ENCODE measurements at places on chromosomes 3 and 15.
A peak's percentile ranks its signal among the peaks of the same experiment; 100 is the strongest.

DNA sequence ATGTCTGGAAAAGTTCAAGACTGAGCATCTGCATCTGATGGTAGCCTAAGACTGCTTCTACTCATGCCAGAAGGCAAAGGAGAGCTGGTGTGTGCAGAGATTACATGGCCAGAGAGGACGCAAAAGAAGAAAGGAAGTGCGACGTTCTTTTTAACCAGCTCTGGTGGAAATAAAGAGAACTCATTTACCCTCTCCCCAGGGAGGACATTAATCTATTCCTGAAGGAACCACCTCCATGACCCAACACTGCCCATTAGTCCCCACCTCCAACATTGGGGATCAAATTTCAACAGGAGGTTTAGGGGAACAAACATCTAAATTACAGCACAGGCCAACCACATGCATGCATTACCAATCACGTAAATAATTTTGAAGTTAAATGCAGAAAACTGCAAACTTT is 1.5 kb upstream of the NCK1 start:
- DNase-seq: no peak

DNA sequence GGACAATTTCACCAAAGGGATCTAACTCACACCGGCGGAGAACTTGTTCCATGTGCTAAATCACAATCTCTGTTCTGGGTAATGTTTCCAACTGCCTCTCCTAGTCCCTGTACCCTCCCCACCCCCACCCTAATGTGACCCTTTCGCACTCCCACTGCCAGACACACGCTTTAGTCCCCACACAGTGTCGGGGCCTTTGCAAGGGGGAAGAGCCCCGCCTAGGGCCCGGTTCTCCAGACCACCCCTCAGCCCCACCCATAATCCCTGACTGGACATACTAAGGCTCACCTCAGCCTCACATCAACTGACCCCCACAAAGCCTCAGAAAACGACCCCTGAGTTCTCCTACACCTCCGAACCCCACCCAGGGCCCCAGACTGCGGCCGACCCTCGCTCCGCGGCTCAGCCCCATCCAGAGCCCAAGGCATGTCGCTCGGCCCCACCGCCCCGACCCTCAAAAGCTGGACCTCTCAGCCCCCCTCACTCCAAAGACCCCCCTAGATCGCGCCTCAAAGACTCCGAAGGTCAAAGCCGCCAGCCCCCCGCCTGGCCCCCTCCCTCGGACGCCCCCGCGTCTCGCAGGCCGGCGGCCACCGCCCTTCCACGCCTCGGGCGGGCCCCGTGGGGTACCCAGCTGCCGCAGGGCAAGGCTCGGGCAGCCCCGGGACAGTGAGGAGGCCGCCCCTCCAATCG is 72.0 kb upstream of the MAP4 start:
- DNase-seq: no peak

DNA sequence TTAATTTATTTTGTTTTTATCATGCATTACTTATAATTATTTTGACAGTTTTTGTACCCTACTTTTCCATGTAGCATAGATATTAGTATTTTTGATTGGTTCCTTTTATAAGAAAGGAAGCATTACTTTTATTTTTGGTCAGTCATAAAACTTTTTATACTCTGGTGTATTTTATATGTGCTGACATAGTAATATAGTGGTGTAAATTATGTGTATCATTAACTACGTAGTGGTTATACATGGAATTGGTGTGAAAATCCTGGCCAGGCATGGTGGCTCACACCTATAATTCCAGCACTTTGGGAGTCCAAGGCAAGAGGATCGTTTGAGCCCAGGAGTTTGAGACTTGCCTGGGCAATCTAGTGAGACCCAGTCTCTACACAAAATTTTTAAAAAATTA is 18.8 kb upstream of the NIPA2 start:
- no peak for DNase-seq

- DNase-seq: no peak
These were observed 113.0 kb upstream of the GOLGA8J start for GRCh38 chr15:29969562-29970401.

GRCh38 chr15:92808598-92809063 is 91.5 kb upstream of the CHD2 start:
- peak; percentile 42 for DNase-seq

DNA sequence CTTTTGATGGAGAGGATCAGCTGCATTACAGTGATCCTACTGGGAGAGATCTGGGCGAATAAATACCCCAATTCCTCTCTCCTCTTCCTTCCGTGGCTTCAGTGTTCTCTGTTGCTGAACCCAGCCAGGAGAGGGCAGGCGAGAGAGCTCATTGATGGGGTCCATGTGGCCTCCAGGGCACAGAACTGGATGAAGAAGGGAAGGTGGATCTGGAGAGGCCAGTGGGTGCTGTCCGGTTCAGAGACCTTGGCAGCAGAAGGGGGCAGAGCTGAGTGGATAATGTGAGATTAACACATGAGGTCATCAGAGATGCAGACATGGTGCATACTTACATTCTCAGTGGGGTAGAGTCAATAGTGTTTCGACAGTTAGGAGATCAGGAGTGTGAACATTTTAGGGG is 193.6 kb downstream of the CLSTN2 start:
- DNase-seq: no peak

GRCh38 chr3:154182322-154182922 is 61.2 kb downstream of the ARHGEF26 start:
- DNase-seq: no peak

DNA sequence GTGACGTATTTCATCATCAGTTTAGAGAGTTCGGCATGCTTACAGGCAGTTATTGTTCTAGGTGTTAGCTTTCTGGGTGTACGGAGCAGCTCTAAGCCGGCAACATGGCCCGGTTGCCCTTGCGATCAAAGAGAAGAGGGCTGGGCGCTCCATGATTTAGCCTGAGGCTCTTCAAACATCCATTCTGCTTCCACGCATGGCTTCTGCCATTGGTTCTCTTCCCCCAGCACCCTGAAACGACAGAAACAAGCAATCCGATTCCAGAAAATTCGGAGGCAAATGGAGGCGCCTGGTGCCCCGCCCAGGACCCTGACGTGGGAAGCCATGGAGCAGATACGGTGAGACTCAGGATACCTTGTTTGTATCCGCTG is 574 bp downstream of the NGRN start:
- peak; percentile 27 for DNase-seq
